ENCODE measurements at places on chromosomes 4 and X.
A peak's percentile ranks its signal among the peaks of the same experiment; 100 is the strongest.

DNA sequence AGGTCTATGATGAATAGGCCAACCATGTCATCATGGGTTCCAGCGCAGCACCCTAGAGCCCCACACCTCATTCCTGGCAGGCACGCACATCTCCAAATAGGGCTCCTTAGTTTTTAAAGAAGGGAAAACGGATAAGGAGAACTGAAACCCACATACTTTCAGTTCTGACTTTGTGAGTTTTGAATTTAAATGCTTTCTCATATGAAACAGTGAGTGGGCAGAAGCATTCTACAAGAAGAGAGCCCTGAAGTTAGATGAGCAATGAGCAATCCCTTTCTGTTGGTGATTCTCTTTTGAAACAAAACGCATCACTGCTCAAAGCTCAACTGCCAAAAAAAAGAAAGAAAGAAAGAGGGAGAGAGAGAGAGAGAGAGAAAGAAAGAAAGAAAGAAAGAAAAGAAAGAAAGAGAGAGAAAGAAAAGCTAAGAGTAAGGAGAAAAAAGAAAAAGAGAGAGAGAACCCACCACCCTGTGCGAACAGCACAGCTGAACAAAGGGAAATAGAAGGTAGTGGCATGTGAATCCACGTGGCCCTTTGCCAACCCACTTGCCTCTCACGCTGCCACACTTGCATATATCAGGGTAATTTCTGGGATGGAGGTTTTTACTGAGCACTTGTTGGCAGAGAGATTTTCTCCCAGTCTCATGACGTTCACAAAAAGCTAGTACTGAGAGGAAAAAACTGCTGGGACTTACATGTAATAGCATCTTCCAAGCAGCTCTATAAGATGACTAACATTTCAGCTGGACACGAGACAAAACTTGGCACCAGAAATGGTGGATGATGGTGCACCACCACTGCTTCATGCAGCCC is 31.0 kb downstream of the TMSB4X start:
- DNase-seq: peak; percentile 36

DNA sequence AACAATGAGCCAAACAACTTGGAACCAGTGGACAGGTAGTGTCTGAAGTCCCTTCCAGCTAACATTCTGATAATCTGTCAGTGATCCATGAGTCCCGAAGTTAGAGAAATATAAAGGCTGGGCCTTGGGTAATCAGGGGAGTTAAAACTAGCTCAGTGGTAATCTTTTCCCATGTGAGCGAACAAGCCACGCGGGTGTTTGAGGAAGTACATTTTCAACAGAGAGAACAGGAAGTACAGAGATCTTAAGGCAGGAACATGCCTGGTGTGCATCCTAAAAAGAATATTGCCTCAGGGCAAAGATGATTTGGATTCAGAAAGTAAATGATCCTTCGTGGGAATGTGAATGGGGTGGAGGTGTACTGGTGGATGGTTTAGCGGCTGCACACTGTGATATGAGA is 42.9 kb downstream of the FNIP2 start:
- DNase-seq: peak; percentile 75

- no peak for DNase-seq
Measured at GRCh38 chr4:8112672-8113071, 45.9 kb downstream of the ABLIM2 start.

DNA sequence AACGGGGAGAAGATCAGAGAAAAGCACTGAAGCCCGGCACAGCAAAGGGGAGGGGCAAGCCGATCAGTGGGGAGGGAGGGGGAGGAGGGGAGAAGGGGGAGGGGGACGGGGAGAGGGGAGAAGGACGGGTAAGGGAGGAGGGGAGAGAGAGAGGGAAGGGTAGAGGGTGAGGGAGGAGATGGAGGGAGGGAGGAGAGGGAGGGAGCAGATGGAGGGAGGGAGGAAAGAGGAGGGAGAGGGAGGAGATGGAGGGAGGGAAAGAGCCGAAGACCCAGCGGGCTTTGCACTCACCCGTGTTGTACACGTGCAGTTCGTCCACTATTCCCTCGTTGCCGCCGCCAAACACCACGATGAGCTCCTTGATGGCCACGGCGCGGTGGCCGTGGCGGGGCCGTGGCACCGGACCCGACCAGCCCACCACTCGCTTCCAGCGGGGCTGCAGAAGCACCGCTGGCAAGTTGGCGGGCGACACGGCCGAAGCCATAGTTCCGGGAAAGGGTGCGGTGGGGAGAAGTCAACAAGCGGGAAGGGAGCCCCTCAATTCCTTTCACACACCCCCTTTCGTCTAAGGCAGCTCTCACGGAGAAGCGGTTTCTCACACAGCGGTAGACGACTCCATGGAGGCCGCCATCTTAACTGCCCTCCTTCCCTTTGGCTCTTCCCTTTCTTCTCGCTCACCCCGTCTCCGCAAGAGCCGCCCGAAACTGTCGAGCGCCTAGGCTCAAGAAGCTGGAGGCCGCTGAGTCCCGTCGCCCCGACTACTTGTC is 1.1 kb downstream of the HCFC1 start:
- peak; percentile 70 for DNase-seq

GRCh38 chrX:48278958-48279357 is 23.8 kb downstream of the SSX1 start:
- DNase-seq: no peak

- no peak for DNase-seq
Measured at GRCh38 chrX:44580466-44580865, 37.8 kb upstream of the FUNDC1 start.

GRCh38 chr4:113020966-113021365 is 28.5 kb upstream of the ANK2 start:
- DNase-seq: peak; percentile 72

DNA sequence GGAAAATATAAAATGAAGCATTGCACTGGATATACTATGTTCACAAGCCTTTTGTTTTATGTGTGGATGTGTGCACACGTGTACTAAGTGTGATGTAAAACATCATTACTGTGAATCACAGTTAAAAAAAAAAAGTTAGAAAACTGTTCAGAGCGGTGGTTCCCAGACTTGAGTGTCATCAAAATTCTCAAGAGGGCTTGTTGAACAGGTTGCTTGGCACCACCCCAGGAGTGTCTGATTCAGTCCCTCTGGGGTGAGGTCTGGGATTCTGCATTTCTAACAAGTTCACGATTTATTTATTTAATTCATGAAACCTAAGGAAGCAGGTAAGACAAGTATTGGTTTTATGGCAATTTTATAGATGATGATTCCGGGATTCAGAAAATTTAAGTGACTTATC is 1.8 kb downstream of the CENPU start:
- DNase-seq: no peak

GRCh38 chr4:157582141-157582540 is 361.6 kb downstream of the GRIA2 start:
- no peak for DNase-seq

Measured in pons (tissue), 1 donor.